ENCODE measurements at places on chromosomes 13 and 19. TPM values are rescaled to one million over a fixed set of nuclear protein-coding genes. Genes with fewer than 3 reads are reported as not detected.

DNA sequence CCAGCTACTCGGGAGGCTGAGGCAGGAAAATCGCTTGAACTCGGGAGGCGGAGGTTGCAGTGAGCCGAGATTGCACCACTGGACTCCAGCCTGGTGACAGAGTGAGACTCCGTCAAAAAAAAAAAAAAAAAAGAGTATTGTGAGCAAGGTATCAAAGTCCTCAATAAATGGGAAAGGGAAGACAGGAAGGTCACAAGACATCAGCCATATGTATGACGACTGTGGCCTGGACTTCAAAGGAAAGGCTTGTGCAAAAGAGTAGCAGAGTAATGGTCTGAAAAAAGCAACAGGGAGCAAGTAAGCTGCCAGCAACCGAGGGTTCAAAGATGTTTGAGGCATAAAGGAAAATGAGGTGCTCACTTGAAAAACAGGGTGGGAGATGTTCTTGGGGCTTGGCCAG, 116.0 kb upstream of the WASF3 start:
- no peak for ATAC-seq

GRCh38 chr13:112938680-112939079, 30.3 kb upstream of the MCF2L start:
- no peak for ATAC-seq

- ATAC-seq = no peak
Observed at GRCh38 chr19:11763611-11764010, 3.2 kb upstream of the ZNF441 start.

Gene S1PR4
- total RNA-seq = 0.33 TPM

Gene PEG3
- total RNA-seq = 0.57 TPM

Measured in motor neuron (in vitro differentiated cells).